Epithelial cell of umbilical artery (primary cell): ENCODE measurements at places on chromosomes 16 and 17. TPM values are rescaled to one million over a fixed set of nuclear protein-coding genes. Genes with fewer than 3 reads are reported as not detected.

The CCDC57 gene
- total RNA-seq: 7.1 and 8.1 TPM in 2 replicates

The RMI2 gene
- total RNA-seq: 10.1 and 12.3 TPM in 2 replicates

The HS3ST3A1 gene
- 0.15 and 0.32 TPM in 2 replicates for total RNA-seq

The UTP4 gene
- total RNA-seq: 18.1 and 18.8 TPM in 2 replicates

The GPR139 gene
- not detected in 2 replicates for total RNA-seq

The SLFN12 gene
- 23.4 and 86.5 TPM in 2 replicates for total RNA-seq

The CYB561 gene
- total RNA-seq: 13.6 and 26.4 TPM in 2 replicates

The TNFRSF13B gene
- total RNA-seq: not detected in 2 replicates

The SPATA32 gene
- not detected in 2 replicates for total RNA-seq

The CA5A gene
- not detected in 2 replicates for total RNA-seq

The HOXB6 gene
- 6.2 and 12.9 TPM in 2 replicates for total RNA-seq

The PSMD12 gene
- 29.9 and 44.4 TPM in 2 replicates for total RNA-seq

The SMPD3 gene
- not detected in 2 replicates for total RNA-seq
